ENCODE measurements at places on chromosomes 13 and 19. TPM values are rescaled to one million over a fixed set of nuclear protein-coding genes. Genes with fewer than 3 reads are reported as not detected.

DNA sequence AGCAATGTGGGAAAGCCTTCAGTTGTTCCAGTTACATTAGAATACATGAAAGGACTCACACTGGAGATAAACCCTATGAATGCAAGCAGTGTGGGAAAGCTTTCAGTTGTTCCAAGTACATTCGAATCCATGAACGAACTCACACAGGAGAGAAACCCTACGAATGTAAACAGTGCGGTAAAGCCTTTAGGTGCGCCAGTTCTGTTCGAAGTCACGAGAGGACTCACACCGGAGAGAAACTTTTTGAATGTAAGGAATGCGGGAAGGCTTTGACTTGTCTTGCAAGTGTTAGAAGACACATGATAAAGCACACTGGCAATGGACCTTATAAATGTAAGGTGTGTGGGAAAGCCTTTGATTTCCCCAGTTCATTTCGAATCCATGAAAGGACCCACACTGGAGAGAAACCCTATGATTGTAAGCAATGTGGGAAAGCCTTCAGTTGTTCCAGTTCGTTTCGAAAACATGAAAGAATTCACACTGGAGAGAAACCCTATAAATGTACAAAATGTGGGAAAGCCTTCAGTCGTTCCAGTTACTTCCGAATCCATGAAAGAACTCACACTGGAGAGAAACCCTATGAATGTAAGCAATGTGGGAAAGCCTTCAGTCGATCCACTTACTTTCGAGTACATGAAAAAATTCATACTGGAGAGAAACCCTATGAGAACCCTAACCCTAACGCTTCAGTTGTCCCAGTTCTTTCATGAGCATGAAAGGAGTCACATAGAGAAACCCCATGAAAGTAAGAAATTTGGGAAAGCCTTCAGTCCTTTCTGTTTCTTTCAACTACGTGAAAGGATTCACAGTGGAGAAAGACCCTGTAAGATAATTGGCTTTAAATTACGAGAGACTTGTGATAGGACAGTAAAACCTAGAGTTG lies 20.1 kb downstream of the ZNF627 start:
- no peak for DNase-seq

GRCh38 chr13:58633226-58633625 lies 1001.7 kb downstream of the PCDH17 start:
- DNase-seq: no peak

GRCh38 chr19:52541608-52542007 lies 14.1 kb downstream of the ZNF808 start:
- DNase-seq: no peak

DNA sequence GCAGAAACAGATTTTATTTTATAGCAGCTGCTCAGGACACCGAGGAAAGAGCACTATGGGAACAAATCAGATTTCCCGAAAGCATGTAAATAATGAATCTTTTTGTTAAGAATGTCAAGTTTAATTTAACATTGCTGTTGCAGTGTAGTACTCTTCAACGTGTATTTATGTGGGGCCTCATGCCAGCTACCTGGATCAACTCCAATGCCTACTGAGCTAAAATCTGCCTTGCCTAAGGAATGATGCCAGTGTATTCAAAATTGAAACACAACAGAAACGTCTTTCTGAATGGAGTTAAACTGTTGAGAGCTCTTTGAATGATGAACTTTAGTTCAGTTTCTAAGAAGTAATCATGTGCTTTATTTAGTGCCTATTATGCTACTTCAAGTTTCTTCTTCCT lies 1379.8 kb upstream of the ATXN8OS start:
- DNase-seq: no peak

DNA sequence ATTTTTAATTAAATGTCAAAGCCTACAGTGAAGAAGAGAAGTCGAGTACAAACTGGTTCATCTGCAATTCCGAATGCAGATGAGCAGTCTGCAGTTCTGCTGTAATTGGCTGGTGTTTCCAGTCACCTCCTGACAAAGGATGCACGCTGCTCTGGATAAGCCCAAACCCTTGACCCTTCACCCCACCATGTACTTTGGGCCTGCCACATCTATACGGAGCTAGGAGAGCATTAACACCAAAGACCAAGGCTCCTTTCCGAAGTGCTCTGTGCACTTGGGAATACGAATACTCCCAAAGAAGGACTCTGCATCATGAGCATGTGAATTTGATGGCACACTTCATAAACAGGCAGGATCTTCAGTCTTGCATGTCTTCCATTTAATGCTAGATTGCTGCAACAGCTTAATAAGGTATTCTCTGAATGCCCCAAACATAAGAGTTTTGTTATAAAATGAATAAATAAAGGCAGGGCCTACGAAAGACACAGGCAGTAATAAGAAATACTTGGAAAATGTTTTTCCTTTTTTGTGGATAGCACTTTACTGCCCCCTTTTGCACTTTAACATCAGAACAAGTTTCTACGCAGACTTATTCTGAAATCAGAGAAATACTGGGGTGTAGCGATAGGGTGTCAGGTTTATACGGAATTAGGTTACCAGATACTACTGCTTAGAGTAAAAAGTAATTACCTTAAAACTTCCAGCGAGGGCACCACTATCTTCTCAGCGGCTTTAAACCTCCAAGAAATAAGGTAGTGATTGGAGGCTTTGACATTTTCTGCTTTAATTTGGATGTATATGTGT lies 15.0 kb downstream of the EFNB2 start:
- peak; percentile 22 for DNase-seq

DNA sequence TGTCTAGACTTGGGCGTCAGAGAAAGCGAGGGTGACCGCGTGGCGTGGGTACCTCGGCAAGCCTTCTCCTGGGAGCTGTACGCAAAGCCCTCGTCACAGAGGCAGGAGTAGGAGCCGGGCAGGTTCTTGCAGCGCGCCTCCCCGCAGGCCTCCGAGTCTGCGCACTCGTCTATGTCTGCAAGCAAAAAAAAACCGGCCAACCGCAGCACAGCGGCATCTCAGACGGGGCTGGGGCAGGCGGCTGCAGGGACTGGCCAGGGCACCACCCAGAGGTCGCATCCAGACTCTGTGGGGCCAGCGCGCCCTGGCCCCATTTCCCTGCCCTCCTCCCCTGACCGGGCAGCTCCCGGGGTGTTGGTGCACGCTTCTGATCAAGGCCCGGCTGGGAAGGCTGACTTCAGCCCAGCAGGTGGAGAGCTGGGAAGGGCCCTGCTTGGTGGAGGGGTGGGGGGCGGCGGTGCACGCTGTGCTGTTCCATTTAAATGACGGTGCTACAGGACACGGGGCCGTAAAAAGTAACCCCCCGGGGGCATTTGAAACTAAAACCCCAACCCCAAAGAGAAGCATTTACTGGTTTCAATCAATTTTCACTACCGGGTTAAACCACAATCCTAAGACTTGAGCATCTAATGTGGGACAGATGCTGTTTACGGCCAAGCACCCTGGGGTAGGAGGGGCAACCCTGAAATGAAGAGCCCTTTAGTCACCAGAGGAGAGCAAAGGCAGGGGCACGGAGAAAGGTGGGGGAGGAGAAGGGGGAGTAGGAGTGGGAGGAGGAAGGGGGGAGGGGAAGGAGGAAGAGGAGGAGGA lies 28.2 kb downstream of the GAS6 start:
- DNase-seq: peak; percentile 82

DNA sequence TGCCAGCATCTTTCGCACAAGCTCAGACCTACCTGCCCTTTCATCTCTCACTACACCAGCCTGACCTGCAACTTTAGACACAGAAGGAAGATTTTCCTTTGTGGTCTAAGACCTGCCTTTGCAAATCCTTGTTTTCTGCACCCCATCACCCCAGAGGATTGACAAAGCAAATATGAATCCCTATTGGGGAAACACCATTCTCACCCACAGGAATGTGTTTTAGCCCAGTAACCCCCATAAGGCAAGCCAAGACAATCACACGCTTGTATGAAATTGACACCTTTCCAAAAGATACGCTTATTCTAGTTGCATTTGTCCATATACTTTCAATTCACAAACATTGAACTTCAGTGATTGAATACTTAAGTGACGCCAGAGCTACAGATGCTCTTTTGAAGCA lies 55.7 kb downstream of the SPATA13 start:
- no peak for DNase-seq

DNA sequence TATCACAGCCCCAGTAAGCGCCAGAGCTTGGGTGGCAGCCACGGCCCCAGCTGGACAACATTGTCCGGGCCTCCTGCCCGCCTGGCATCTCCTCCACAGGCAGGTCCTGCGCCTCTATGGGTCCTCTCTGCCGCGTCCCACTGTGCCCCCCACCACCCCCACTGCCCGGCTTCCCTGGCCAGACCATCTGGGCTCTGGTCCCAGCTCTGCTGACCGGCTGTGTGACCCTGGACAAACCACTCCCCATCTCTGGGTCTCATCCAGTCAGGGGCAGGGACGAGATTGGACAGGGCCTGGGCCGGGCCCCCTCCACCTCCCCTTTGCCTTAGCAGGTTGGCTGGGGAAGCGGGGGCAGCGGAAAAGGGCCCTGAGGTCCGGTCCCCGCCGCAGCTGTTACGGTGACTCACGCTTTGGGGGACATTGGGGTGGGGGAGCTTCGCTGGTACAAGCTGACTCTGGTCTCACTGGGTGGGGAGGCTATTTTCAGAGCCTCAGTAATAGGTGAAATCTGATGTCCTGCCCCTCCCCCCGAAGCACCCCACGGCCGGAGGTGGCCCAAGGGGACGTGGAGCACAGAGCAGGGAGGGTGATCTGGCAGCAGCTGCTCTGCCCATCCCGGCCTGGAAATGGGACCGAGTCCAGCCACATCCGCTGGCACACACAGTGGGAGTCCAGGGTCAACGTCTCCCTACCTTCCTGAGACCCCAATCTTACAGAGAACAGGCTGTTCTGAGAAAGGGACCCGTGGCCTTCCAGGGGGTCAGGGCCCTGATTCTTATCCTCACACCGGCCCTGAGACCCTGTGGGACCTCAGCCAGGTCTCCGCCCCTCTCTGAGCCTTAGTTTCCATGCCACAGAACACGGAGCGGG lies 9.1 kb downstream of the NFIC start:
- DNase-seq: peak; percentile 30

GRCh38 chr13:99008577-99008976 lies 30.7 kb upstream of the DOCK9 start:
- no peak for DNase-seq

GRCh38 chr13:69487576-69487975 lies 620.0 kb upstream of the ATXN8OS start:
- DNase-seq: no peak

DNA sequence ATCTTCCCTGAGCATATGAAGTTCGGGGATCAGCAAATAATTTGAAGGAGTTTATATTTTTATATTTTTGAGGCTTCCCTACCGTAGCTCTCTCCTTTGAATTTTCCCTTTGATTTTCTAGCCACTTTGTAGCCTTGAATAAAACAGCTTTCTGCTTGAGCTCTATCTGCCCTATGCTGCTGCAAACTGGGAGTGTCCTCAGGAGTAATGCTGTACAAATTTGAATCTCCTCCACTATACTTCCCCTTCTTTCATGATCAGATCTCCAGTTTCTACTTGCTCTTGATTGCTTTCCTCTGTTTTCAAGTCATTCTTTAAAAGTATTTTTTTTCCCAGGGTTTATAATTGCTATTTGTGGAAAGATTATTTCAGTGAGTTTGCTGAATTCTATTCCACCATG lies 14.6 kb downstream of the PDS5B start:
- DNase-seq: no peak

- DNase-seq: peak; percentile 95
These were observed 53.3 kb downstream of the RFX2 start for GRCh38 chr19:6056801-6057650.

The CEACAM20 gene
- not detected for total RNA-seq

The IZUMO2 gene
- total RNA-seq: not detected

DNA sequence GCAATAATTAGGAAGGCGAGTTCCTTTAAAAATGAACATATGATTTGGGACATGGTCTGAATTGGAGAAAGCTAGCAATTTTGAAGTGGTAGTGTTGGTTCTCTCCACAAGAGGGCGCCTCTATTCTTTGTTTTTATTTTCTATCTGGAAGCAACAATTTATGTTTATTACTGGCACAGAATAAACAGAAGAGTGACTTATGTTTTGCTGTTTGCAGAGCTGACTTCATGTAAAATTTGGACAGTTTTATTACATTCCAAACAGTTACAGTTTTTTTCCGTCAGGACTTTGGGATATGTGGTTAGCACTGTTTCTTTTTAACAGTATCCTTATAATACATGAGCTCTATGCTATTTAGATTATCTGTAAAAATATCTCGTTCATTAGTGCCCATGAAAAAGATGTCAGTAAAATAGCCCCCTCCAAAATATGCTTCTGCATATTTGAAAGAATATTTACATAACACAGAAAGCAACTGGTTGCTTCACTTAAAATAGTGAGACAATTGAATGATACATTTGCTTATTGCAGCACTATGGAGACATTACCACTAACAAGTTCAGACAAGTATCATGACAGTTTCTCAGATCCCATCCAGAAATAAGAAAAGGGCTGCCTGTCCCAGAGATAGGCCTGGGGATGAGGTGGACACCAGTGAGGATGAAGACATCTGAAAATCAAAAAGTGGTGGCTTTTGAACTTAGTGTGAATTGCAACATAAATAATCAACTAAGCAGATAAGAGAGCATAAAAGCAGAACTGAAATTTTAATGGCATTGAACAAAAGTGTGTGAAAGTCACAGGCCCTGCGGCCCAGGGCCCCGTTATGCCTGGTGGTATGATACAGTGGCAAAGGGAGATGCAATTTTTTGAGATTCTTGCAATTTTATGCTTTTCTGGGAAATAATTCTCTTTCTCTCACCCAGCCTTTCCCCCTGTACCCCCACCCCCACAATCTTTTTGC lies 32.3 kb upstream of the FGF9 start:
- peak; percentile 40 for DNase-seq

DNA sequence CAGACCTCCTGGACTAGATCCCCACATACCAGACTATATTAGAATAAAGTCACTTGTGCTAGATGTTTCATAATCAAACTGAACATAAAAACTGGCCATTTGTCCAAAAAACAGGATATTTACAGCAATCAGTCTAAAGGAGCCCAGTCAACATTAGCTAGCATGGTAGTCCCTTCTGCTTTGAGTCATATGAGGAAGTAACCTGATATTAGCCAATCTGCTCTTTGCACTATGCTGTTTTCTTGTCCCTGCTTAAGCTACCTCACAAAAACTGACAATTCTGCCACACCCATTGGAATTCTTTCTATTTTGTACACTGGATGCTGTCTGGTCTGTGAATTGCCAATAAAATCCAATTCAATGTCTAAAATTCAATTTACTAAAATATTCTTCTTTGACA lies 1824.2 kb downstream of the OLFM4 start:
- no peak for DNase-seq

- peak; percentile 1 for DNase-seq
These were observed 822 bp upstream of the ZNF274 start for GRCh38 chr19:58181902-58182576.

The ADGRE2 gene
- total RNA-seq: not detected

- peak; percentile 77 for DNase-seq
These were observed 157.5 kb downstream of the FLT1 start for GRCh38 chr13:28337166-28338005.
